ENCODE measurements at places on chromosomes 5 and 9. TPM values are rescaled to one million over a fixed set of nuclear protein-coding genes. Genes with fewer than 3 reads are reported as not detected.

DNA sequence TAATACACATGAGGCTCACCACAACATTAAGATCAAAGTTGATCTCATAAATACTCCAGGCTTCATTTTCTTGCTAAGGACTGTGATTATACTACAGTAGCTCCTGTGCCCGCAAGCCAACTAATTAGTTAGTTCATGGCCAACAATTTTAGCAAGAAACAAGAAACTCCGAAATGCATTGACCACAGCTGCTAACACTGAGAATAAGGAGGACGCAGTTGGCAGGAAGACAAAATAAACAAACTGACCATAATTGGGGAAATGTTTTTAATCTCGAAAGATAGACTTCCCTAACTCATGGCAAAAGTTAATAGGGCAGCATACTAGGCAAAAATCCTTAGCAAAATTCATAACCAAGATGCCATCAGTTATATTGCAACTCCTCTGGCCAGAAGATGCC is 115.5 kb upstream of the SPEF2 start:
- H3K27ac ChIP-seq = no peak overlapping the region
- H3K36me3 ChIP-seq = no peaks in the 10 kb centered on the region
- H3K27me3 ChIP-seq = no peaks in the 10 kb centered on the region

DNA sequence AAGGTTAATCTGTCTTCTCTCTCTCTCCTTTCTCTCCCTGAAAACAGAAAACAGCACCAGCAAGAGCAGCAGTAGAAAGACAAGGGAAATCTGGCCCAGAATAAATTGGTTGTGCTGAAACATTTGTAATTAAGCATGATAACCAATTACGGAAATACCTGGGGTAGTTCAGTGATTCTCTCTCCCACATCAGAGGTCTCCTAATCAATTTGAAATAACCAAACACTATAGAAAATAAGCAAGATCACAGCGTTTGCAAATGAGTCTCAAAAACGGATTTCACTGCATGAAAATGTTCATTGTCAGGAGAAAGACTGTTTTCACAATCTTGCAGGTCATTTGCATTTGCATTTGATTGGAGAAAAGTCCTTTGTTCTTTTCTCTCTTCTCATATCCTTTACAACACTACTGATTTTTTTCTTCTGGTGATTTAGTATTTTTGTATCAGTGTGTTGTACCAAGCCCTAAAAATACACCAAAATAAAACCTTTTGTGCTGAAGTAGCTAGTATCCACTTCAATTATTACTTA is 36.8 kb upstream of the CDH6 start:
- H3K27ac ChIP-seq = no peak overlapping the region
- H3K27me3 ChIP-seq = no peaks in the 10 kb centered on the region
- H3K4me3 ChIP-seq = no peak overlapping the region
- no peaks in the 10 kb centered on the region for H3K36me3 ChIP-seq

DNA sequence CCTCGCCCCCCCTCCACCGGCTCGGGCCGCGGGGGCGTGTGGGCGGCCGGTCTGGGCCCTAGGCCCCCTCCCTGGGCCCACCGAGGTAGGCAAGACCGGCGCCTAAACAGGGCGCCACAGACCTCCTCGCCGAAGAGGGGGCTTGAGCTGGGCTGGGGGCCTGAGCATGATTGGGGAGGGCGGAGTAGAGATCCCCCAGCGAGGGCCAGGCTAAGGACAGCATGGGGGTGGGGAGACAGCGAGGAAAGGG is 108.9 kb downstream of the PSD2 start:
- no peaks in the 10 kb centered on the region for H3K36me3 ChIP-seq
- no peak overlapping the region for H3K4me3 ChIP-seq
- H3K27ac ChIP-seq = no peak overlapping the region
- H3K27me3 ChIP-seq = peaks cover 79% of the 10 kb centered on the region

DNA sequence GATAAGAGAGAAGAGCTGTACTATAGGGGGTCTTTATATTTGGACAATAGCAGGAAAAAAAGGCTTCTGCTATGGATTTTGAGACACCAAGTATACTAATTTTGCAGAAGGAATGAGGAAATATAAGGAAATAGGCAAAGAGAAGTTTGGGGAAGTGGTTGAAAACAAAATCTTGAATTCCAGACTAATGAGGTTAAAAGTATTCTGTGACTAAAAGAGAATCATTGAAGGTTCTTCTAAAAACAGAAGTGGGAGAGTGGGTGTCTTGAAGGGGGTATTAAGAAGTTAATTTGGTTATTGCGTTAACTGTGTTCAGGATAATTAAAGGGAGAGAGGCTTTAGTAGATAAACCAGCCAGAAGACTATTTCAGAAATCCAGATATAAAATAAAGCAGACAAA is 148.7 kb downstream of the RFK start:
- no peak overlapping the region for H3K27ac ChIP-seq
- H3K4me1 ChIP-seq = no peaks in the 10 kb centered on the region
- DNase-seq = no peak
- no peaks in the 10 kb centered on the region for H3K27me3 ChIP-seq
- no peaks in the 10 kb centered on the region for H3K36me3 ChIP-seq

Gene GNA14
- 0.72 TPM for total RNA-seq

Gene SPINK4
- total RNA-seq = not detected

Measured in osteoblast (primary cell).